Renal pelvis (tissue), 12 donors: ENCODE measurements at places on chromosomes 3 and 15. TPM values are rescaled to one million over a fixed set of nuclear protein-coding genes. Genes with fewer than 3 reads are reported as not detected.

Gene FRMD5
- polyA plus RNA-seq, result 1.9 TPM

Gene CHST13
- polyA plus RNA-seq, result 7.4 TPM

Gene SOX2
- 0.63 TPM for polyA plus RNA-seq

Gene IQCF5
- not detected for polyA plus RNA-seq

Gene AHSG
- 0.56 TPM for polyA plus RNA-seq

Gene EPHA6
- 0.93 TPM for polyA plus RNA-seq

Gene DTWD1
- polyA plus RNA-seq, result 37.1 TPM

Gene ANKRD34C
- polyA plus RNA-seq, result 0.06 TPM

Gene AADACL2
- polyA plus RNA-seq, result not detected

Gene GXYLT2
- 13.3 TPM for polyA plus RNA-seq

Gene ANP32A
- 311 TPM for polyA plus RNA-seq

Gene CHRM5
- 0.19 TPM for polyA plus RNA-seq

Gene ACKR4
- polyA plus RNA-seq, result 1.3 TPM

Gene SYNPR
- polyA plus RNA-seq, result not detected

Gene TGM4
- polyA plus RNA-seq, result 0.13 TPM

Gene PROS1
- 41.1 TPM for polyA plus RNA-seq
